ENCODE measurements at places on chromosomes 2 and 18. TPM values are rescaled to one million over a fixed set of nuclear protein-coding genes. Genes with fewer than 3 reads are reported as not detected.

Gene WDR35
- total RNA-seq, result 10.3 TPM

Gene MYO3B
- 1.3 TPM for total RNA-seq

Gene DSC2
- total RNA-seq, result 65.4 TPM

Gene KCNK3
- total RNA-seq, result not detected

Gene LCT
- 0.13 TPM for total RNA-seq

Gene D2HGDH
- 11.4 TPM for total RNA-seq

Gene ANTXR1
- 7.5 TPM for total RNA-seq

Gene FTCDNL1
- 1.0 TPM for total RNA-seq

Gene CDH2
- 162 TPM for total RNA-seq

Gene KCNE4
- 0.46 TPM for total RNA-seq

Gene AMER3
- total RNA-seq, result 0.18 TPM

Gene ZC3H8
- 6.1 TPM for total RNA-seq

Gene PLCL1
- 13.6 TPM for total RNA-seq

Gene SPDYA
- total RNA-seq, result 0.33 TPM

Gene NYAP2
- not detected for total RNA-seq

Gene GPR75
- 5.1 TPM for total RNA-seq

Gene PRKAG3
- not detected for total RNA-seq

Gene ARHGAP25
- total RNA-seq, result 4.6 TPM

Gene SF3B6
- total RNA-seq, result 67.5 TPM

Gene CD207
- total RNA-seq, result 0.74 TPM

Gene TEKT4
- not detected for total RNA-seq

Gene AQP4
- 0.05 TPM for total RNA-seq

Gene CNDP1
- not detected for total RNA-seq

Gene CXCR4
- total RNA-seq, result 255 TPM

Gene CHRND
- total RNA-seq, result not detected

Gene LIMS2
- 3.8 TPM for total RNA-seq

Gene PSMA8
- not detected for total RNA-seq

Gene TUBB8B
- total RNA-seq, result 1.4 TPM

Gene MRPL33
- total RNA-seq, result 52.0 TPM

Gene SGPP2
- not detected for total RNA-seq

Gene DOK6
- total RNA-seq, result 2.2 TPM

Gene KLHL14
- 1.3 TPM for total RNA-seq

Gene FAM117B
- 13.0 TPM for total RNA-seq

Gene LBX2
- total RNA-seq, result not detected

Gene TMEM37
- total RNA-seq, result 11.4 TPM

Gene ACYP2
- total RNA-seq, result 7.0 TPM

Gene RAB6C
- 1.4 TPM for total RNA-seq

Gene SDC1
- 3.6 TPM for total RNA-seq

Gene HOXD8
- 9.3 TPM for total RNA-seq

Gene KCMF1
- total RNA-seq, result 84.6 TPM

Gene GPR39
- 0.62 TPM for total RNA-seq

Gene RNF152
- 4.1 TPM for total RNA-seq

Gene CDH19
- not detected for total RNA-seq

Gene HOXD1
- total RNA-seq, result 3.8 TPM

Gene APLF
- 12.9 TPM for total RNA-seq

Gene BCS1L
- 39.0 TPM for total RNA-seq

Gene MC2R
- not detected for total RNA-seq

Gene CCDC68
- 0.87 TPM for total RNA-seq

Gene DDX1
- 100 TPM for total RNA-seq

Gene BOLL
- total RNA-seq, result not detected

Gene TWIST2
- total RNA-seq, result not detected

Gene TMBIM1
- total RNA-seq, result 78.5 TPM

Gene GKN2
- total RNA-seq, result 0.36 TPM

Gene GBX2
- total RNA-seq, result 3.5 TPM

Gene FSIP2
- total RNA-seq, result 9.0 TPM

Gene PLA2R1
- total RNA-seq, result 1.1 TPM
